ENCODE measurements at places on chromosomes 16 and 17.

DNA sequence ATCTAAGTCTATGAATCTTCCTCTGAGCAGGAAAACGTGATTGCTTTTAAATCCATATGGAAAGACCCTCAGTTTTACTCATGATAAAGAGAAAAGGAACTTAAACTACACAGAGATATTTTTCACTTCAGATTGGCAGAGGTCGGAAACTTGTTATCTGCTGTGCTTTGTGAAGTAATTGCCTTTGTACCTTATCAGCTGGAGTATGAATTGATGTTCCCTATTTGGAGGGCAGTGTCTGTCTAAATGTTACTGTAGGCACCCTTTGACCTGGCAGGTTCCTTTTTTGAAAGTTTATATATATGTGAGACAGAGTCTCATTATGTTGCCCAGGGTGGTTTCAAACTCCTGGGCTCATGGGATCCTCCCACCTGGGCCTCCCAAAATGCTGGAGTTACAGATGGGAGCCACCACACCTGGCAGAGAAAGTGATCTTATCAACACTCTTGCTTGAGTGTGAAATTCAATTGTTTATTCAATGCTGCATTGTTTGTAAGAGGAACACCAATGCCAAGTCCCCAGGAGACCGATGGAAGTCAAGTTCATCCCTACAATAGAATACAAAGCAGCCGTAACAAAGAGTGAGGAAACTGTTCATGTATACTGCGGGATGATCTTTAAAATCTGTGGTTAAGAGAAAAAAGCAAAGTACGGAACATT lies 52.3 kb downstream of the ABCC1 start:
- DNase-seq, result no peak

- DNase-seq, result no peak
These were observed 418.9 kb upstream of the MAF start for GRCh38 chr16:80019395-80019794.

DNA sequence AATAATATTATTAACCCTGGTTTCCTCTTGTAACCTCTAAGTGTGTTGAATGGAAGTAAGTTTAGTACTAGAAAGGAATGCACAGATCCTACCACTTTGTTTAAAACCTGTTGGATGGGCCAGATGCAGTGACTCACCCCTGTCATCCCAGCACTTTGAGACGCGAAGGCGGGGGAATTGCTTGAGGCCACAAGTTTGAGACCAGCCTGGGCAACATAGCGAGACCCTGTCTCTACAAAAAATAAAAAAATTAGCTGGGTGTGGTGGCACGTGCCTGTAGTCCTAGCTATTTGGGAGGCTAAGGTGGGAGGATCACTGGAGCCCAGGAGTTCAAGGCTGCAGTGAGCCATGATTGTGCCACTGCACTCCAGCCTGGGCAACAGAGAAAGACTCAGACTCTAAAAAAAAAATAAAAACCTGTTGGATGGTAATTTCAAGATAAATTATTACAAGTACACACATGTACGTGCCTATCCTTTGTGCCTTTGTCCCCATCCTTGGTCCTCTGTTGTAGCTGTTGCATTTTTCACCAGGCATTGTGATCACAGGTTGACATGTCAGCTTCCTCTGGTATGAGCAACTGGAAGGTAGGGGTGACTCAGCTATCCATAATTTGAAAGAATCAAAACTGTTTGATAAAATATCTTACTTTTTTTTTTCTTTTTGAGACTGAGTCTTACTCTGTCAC lies 30.7 kb upstream of the METTL9 start:
- DNase-seq, result no peak

DNA sequence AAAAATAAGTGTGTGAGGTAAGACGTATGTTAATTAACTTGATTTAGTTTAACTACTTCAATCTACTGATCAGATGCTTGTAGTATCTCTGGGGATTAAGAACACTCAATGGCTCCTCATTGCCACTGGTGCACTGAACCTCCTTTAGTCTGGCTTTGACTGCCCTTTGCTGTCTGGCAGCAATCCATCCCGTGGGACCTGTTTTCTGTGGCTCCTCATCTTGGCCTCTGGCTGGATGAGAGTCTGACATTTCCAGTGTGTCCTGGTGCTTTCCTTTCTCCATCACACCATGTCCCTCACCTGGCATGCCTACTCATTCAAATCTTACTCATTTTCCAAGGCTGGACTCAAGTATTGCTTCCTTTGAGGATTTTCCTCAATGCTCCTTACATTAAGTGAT lies 212.2 kb downstream of the CA10 start:
- DNase-seq, result no peak

- no peak for DNase-seq
These were observed 26.7 kb downstream of the MAF start for GRCh38 chr16:79573884-79574283.
